ENCODE measurements at places on chromosomes 13 and 19.

- DNase-seq = no peak
Measured at GRCh38 chr13:50616101-50616500, 227.4 kb downstream of the DLEU7 start.

- peak; percentile 99 for DNase-seq
Measured at GRCh38 chr19:44741841-44742329, 6.6 kb upstream of the BCL3 start.

- peak; percentile 79 for DNase-seq
Measured at GRCh38 chr13:109869312-109870237, 83.2 kb upstream of the IRS2 start.

DNA sequence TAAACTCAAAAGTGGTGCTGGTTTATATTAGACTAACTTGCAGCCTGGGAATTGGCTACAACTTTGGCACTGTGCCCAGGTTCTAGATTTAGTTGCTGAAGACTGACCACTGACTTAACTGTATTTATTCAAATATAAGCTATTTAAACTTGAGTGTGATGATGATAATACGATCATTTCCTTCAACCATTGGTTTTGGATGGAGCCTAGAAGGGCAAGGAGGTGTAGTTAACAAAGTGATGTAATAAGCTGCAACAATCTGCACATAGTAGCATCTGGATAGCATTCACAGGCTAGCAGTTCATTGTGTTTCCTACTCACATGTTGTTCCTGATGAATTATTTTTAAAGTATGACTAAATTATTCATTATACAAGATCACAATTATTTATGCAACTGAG, 55.2 kb upstream of the DACH1 start:
- no peak for DNase-seq

GRCh38 chr19:43807651-43808050, 5.4 kb upstream of the LYPD5 start:
- no peak for DNase-seq

GRCh38 chr13:101080616-101081015, 335.7 kb downstream of the NALCN start:
- DNase-seq = no peak

GRCh38 chr19:913080-913748, at the start of gene R3HDM4:
Gene R3HDM4, minus strand, starts transcription at chr19:913219. Its CDS starts 62 bp downstream, at chr19:913157.
- DNase-seq = peak; percentile 65

DNA sequence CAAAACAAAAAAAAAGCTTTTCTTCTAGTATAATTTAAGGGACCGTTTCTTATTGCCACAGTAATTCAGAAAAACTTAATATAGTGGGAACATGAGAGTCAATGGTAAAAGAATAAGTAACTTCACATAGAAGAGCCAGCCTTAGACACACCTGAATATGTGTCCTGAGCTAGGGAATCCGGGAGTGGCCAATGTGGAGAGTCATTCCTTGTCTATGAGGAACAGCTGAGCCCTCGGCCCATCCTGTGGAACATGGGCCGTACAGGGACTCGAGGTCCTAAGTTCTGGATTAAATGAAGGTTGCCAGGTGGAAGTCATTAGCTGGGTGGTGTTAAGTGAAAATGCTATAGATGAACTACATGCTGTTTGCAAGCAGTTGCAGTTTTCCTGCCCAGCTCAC, 32.2 kb downstream of the EFNB2 start:
- DNase-seq = no peak

- peak; percentile 24 for DNase-seq
Measured at GRCh38 chr13:39600766-39601165, 2.2 kb downstream of the LHFPL6 start.

GRCh38 chr19:12840091-12841079, 2.1 kb downstream of the MAST1 start:
- peak; percentile 45 for DNase-seq

- no peak for DNase-seq
Measured at GRCh38 chr19:58182577-58182988, 278 bp upstream of the ZNF274 start.

DNA sequence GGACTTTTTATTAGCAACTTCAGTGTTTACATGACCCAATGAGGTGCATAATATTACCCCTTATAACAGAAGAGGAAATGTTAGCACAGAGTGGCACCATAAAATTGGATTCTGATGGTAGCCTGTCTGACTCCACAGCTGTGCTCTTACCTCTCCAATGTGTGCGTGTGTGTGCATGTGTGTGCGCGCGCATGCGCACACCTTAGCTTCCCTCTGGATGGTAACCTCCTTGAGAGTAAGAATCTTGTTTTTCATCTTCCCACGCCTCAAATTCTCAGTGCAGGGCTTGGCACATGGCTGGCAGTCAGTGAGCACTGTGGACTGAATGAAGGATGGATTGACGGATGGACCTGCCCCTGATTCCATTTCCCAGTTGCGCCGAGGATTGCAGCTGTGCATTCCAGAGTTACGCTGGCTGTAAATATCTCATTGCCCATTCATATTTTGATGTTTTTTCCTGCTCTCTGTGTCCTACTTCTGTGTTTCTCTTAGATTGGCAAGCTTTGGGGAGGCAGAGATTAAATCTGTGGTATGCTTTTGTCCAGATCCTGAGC, 99.2 kb upstream of the WASF3 start:
- DNase-seq = no peak

DNA sequence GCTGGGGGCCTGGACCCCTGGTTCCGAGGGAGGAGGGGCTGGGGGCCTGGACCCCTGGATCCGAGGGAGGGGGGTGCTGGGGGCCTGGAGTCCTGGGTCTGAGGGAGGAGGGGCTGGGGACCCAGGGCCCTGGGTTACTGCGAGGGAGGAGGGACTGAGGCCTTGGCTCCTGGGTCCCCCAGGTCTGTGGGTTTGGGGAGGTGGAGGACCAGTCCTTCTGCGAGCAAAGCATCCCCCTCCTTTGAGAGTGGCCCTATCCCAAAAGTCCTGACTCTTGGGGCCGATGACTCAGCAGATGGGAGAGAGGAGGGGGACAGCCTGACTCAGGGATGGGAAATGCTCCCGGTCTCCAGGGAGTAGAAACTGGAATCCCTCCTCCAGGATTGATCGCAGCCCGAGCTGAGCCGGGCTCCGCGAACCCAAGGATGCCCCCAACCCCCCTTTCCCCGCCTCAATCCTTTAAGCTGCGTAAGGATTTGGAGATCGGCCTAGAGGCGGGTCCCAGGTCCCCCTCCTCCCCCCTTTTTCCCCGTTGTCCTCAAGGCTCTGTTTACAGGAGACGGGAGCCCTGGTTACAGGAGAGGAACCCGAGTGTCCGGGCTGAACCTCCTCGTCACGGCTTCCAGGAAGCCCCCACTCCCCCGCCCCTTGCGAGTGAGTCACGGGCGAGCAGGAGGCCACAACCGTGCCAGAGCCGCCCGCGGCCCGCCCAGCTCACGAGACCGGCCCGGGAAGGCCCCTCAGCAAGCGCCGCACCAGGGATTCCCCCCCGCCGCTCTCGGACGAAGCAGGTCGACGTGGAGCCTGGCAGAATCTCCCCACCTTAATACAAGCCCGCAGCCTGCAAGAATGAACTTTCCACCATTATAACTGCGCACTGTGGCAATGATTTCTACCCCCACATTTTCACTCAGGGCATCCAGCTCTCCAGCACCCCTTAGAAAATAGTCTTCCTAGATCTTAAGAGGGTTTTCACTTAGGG, 3.0 kb upstream of the ZFP36 start:
- DNase-seq = peak; percentile 93
